ENCODE measurements at places on chromosomes 7 and 10.

- no peak for DNase-seq
These were observed 45.4 kb upstream of the GRM3 start for GRCh38 chr7:86598311-86598710.

DNA sequence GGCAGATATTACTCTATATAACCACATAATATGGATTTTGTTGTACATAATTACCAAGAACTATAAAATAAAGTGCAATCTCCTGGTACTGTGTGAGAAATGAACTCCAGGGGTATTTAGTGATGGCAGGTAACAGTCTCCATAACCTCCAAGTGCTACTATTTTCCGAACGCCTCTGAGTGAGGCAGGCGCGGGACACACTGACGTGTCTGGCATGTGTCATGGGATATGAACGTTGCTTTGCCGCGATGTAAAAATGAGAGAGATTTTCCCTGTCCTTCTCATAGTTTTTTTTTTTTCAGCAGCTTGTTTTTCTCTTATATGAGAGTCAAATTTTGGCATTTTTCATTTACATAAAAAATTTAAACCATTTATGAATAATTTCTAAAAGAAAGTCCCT, 3.6 kb downstream of the ADARB2 start:
- no peak for DNase-seq

- DNase-seq = peak; percentile 25
These were observed 71.6 kb upstream of the GJD4 start for GRCh38 chr10:35533565-35533964.

GRCh38 chr10:96279191-96279641, 7.8 kb upstream of the BLNK start:
- no peak for DNase-seq

DNA sequence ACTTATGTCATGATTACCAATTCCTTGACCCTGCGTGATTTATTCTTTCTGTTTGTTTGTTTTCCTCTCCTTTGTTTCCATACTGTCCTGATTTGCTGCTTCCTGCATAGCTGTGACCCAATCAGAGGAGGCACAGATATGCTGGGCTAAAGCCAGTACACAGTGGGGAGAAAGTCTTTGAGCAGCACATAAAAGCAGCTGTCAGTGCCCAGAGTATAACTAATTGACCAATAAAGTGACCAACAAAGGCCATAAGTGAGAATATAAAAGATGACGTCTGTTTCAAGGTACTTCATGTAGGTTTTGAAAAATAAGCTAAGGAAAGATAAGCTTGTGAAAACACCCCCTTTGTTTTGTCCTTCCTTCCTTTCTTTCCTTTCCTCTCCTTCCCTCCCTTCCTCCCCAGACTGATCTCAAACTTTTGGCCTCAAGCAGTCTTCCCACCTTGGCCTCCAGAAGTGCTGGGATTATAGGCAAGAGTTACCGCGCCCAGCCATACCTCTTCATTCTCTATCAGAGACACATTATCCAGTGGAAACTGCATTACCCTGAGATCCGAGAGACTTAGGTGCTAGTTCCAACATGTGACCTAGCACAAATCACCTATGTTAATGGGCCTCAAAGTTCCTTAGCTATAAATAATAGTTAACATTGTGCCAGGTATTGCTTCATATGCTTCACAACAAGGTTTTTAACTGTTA, 17.0 kb downstream of the BCAP29 start:
- DNase-seq = no peak

GRCh38 chr10:112365451-112365850, 8.5 kb upstream of the ACSL5 start:
- no peak for DNase-seq

DNA sequence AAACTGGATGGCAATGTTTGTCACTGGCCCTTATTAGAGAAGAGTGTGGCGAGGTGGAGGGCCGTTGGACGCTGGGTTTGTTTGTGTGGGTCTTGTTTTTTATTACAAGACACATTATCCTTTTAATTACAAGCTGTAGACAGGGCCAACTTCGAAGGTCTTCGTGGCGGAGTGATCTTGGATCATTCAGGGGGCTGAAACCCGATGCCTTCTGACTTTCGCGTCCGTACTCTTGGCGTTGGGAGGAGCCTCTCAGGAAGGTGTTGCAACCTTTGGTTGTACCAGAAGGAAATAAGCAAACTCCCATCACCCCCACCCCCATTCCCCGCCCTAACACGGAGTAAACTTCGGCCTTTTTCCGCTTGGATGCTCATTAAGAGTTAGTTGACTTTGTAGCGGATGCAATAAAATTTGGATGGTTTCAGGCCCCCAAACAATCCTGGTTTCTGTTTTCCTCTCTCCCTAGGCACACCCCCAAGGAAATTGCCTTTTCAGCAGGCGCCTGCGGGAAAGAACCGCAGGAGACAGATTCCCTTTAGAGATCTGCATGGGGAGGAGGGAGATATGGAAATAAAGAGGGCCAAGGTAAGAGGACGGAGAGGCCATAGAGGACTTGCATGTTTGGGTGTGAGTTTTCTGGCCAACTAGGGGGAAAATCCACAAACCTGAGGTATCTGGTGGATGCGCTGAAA, 294.5 kb upstream of the NFE2L3 start:
- peak; percentile 88 for DNase-seq

- no peak for DNase-seq
These were observed 3.2 kb downstream of the TRIL start for GRCh38 chr7:28954946-28955345.

GRCh38 chr7:42745357-42746059, 166.4 kb downstream of the C7orf25 start:
- DNase-seq = peak; percentile 33

Data from fibroblast of skin of right biceps (primary cell).